Adipose tissue (tissue), 3 donors: ENCODE measurements at places on chromosomes 2 and 18. TPM values are rescaled to one million over a fixed set of nuclear protein-coding genes. Genes with fewer than 3 reads are reported as not detected.

The AGXT gene
- 0.34 TPM for polyA plus RNA-seq

The SERPINB12 gene
- polyA plus RNA-seq, result not detected

The SLC5A7 gene
- 0.03 TPM for polyA plus RNA-seq

The COPS8 gene
- 45.7 TPM for polyA plus RNA-seq

The FAM210A gene
- polyA plus RNA-seq, result 3.2 TPM

The IL36G gene
- polyA plus RNA-seq, result not detected

The SLC4A3 gene
- polyA plus RNA-seq, result 3.5 TPM

The ANKRD30BL gene
- not detected for polyA plus RNA-seq

The ITGB6 gene
- polyA plus RNA-seq, result not detected

The PLEKHH2 gene
- 1.0 TPM for polyA plus RNA-seq
